ENCODE measurements at places on chromosomes 1 and 21.

DNA sequence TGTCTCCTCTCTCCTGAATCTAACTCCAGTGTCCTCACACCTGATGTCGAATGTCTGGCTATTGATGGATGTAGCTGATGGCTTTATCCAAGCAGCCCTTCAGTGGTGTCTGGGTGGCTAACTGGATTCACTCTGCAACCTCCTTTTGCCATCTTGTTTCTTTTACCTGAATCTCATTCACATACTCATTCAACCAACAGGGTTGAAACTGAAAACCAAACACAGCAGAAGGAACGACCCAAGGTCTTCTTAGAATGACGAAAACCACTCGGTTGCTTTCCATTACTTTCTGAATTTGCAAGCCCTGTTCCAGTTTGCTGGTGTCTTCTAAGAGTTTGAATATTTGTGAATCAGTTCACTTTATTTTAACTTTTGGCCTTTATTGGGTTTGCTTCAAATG is 424.3 kb upstream of the CXADR start:
- DNase-seq: no peak

DNA sequence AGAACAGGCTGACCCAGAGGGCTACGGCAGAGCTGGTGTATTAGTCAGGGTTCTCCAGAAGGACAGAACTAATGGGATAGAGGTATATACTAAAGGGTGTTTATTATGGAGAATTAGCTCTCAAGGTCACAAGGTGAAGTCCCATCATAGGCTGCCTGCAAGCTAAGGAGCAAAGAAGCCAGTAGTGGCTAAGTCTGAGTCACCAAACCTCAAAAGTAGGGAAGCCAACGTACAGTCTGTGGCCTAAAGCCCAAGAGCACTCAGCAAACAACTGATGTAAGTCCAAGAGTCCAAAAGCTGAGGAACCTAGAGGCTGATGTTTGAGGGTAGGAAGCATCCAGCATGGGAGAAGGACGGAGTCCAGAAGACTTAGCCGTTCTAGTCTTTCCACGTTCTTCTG is 179.2 kb downstream of the BACH1 start:
- no peak for DNase-seq

DNA sequence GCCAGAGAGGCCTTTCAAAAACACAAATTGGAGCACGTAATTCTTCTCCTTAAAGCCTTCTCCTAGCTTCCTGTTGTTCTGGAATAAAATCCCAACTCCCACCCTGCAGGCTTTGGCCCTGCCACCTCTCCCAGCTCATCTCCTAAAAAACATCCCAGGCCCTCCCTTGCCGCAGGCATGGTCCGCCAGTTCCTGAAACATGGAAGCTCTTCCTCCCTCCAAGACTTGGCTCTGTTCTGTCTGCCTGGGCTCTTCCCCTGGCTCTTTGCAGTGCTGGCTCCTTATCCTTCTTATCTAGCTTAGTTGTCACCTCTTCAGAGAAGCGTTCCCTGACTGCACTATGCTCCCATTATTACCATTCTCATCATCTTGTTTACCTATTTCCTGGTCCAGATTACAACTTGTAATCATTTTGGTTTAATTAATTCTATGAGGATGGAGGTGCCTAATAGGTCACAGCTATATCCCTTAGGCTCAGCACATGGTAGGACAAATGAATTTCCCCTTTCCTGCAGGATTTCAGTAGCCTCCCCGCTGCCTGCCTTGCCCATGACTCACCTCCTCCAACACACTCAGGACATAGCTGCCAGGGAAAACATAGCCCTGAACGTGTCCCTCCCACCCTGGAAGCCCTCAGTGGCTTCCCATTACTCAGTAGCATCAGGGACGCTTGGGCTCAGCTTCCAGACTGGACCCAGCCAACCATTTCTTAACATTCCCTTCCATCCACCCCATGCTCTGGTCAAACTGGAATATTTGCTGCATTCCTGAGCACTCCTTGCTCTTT is 15.7 kb upstream of the IGSF21 start:
- no peak for DNase-seq

DNA sequence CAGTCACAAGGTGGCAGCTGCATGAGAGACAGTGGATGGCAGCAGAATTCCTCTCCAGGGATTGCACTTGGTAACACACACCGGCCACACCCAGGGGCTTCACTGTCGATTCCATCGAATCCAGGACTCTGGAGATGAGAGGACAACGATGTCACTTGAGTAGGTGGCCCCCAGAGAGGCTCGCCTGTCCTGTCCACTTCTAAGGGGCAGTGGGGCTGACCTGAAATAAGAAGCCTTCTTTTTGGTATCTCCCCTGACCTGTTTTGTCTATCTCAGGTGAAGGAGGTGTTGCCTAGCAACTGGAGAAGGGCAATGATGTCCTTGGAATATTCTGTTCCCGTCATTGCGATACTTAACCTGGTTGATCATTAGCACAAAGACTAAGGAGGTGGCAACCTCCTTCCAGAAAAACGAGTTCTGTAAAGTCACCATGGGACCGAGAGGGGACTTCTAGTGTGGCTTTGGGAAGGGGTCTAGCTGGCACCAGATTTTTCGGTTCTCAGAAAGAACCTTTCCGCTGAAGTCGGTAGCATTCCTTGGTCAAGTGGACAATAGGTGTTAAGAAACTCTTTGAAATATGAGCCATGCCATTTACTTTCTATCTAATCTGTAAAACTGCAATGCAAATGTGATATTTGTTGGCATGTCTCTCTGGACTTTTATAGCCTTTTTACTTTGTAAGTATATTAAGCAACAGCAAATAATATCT is 85.2 kb upstream of the TMPRSS2 start:
- no peak for DNase-seq

- no peak for DNase-seq
Measured at GRCh38 chr1:153250166-153250565, 9.3 kb upstream of the LORICRIN start.

DNA sequence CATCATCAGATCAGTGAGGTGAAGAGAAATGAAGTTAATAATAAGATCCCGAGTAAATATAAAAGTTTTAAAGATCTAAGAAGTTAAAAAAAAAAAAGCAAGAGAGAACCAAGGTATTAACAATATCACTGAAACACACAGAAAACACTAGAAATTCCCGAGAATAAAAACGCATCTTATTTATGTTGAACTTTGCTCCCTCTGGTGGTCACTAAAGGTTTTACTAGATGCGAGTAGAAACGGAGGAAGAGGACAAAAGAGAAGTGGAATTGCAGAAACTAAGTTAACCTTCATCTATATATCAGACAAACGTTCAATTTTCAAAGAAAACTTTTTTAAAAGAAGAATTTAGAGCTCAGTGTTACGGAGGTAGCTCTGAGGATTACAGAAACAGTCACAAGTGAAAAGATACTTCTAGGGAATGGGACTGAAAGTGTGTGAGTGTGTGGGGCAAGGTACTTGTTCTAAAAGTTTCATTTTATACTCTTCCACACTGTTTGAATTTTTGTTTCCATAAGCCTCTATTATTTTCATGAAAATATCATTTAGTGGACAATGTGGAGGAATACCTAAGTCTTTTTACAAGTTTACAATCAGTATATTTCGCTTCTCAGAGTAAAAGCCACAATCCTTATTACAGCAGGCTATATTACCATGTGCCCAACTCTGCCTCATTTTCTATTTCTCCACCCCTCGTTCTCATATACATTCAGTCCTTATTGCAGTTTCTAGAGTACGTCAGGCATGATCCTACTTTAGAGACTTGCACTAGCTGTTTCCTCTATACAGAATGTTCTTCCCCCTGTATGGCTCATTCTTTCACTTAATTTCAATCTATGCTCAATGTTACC is 19.7 kb downstream of the ACBD6 start:
- DNase-seq: peak; percentile 52

DNA sequence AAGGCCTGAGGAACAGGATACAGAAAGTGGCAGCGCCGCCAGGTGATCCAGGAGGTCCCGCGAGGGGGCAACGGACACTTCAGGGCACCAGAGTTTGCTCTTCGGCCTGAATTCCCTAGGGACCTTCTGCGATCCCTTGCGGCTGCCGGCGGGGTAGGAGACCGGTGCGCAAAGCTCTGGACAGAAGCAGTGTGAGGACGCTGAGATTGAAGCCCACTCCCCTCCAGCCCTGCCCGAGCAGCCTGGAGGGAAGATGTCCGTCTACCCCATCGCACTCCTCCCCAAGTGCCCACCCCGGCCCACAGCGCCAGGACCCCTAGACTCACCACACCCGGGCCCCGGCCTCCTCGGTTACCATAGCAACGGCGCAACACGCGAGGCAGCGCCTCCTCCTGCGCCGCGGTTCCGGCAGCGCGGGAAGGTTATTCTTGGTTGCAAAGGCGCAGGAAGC is at the start of gene ANKRD45:
Gene ANKRD45, minus strand, starts transcription at position 361 of the 451 bp plus-strand sequence. CDS start 10,433 bp downstream, outside the sequence.
- DNase-seq: peak; percentile 33

DNA sequence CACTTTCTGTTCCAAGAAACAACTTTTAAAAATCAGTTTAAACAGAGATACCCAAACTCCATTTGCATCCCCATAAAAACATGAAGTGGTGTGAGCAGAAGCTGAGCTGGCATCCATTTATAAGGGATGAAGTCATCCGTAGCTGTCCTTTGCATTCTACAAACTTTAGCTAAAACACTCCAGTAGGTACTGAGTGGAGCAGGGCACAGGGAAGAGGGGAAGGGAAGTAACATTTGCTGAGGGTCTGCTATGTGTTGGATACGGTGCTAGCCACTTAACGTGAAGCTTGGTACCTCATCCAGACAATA is 32.9 kb downstream of the VWA5B1 start:
- no peak for DNase-seq

DNA sequence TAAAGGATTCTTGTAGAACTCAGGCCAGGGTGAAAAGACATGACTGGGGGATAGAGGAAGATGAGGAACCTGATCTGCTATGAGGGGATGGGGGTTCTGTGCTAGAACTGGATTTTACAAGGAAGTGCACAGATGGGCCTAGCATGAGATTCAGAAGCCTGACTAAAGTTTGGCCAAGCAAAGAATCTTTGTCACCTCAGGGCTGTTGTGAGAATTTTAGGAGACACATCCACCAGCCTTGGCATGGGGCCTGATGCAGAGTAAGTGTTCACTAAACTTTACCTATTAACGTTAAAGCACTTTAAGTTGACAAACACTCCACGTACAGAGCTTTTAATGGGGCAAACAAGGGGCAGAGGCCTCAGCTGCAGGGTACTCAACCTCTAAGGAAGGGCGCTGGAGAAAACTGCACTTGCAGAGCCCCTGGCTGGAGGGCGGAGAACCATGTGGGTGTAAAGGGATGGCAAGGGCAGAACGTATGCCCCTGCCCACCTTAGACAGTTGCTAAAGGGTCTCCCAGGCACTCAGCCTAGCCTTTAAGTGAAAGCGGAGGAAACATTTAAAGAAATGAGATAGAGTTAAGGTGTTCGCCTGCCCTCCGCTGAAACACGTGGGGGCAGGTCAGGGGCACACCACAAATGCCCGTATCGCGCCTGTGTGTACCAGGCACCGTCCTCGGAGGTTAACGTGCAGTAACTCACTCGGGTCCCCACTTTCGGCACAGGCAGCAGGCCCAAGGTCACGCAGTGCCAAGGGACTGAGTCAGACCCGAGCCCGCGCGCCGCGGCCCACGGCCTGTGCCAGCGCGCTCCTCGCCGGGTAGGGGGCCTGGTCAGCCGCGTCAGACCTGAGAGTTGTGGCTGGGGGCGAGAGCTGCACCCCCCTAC is 990 bp upstream of the MRPS6 start:
- DNase-seq: no peak

DNA sequence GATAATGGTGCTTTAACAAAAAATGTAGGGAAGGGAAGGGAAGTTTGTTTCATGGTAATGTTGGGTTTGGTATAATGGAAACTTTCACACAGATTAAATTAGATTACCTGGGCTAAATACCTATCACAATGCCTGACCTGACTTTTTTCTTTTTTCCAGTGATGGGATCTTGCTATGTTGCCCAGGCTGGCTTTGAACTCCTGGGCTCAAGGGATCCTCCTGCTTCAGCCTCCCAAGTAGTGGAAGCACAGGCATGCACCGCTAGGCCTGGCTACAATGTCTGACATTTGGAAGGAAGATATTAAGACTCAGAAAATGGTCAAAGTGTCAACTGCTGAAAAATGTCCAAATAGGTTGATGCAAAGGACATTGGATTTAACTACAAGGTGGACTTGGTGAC is 67.4 kb downstream of the KCNK1 start:
- no peak for DNase-seq

- no peak for DNase-seq
Measured at GRCh38 chr21:27047283-27047657, 80.4 kb upstream of the ADAMTS5 start.

- DNase-seq: no peak
Measured at GRCh38 chr1:245389873-245390272, 235.1 kb downstream of the KIF26B start.

- no peak for DNase-seq
Measured at GRCh38 chr1:28917757-28918118, 3.4 kb downstream of the EPB41 start.

DNA sequence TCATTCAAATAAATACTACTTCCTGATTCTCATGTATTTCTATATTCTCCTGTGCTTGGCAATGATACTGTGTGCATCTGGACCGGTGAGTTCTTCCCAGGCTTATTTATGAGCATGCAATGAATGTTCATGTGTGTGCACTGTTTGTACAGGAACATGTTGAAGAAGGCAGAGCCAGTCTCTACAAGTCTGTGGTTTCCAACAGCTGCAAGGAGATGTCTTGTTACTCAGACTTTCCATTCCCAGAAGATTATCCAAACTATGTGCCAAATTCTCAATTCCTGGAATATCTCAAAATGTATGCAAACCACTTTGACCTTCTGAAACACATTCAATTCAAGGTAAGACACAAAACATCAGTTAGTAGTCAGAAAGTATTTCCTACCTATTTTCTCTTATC is 19.1 kb downstream of the FMO1 start:
- DNase-seq: no peak

GRCh38 chr1:39195166-39196111 is 9.1 kb upstream of the MACF1 start:
- DNase-seq: no peak

DNA sequence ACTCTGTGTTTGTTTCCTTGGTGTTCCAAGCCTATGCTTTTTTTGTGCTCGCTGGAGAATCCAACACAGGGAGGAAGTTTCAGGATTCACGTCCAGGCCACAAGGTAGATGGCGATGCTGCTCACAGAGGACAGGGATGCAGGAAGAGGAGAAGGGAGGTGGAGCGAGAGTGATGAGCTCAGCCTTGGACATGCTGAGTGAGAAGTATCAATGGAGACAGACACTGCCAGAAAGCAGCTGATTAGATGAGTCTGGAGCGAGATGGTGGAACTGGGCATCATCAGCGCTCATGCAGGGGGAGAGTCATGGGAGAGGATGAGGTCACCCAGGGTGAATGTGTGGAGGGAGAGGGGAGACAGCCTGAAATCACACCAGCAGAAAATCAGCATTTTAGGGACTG is 110.0 kb downstream of the GLUL start:
- DNase-seq: no peak

GRCh38 chr1:35857830-35858229 is 25.2 kb upstream of the AGO1 start:
- peak; percentile 29 for DNase-seq

- no peak for DNase-seq
Measured at GRCh38 chr1:217539510-217539909, 91.4 kb downstream of the GPATCH2 start.

DNA sequence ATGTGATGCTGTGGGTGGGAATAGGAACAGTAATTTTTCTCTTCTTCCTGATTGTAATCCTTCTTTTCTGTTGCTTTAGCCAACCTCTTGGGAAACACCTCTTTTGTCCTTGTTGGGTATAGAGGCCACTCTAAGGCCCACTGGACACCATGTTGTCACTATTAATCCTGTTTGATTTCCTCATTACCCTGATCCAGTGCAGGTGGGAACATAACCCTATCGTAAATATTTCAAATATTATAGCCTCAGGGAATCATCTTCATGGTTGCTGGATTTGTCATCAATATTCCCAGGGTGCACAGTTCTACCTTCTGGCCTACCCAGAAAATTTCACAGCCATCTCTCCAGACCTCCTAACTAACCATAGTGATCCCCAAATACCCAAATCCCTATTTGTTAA is 27.9 kb upstream of the SLC6A9 start:
- DNase-seq: no peak

GRCh38 chr21:43300496-43301408 is 126.2 kb downstream of the SIK1 start:
- no peak for DNase-seq

Data from GM13976 (cell line).